ENCODE measurements at places on chromosomes 1 and 21.

DNA sequence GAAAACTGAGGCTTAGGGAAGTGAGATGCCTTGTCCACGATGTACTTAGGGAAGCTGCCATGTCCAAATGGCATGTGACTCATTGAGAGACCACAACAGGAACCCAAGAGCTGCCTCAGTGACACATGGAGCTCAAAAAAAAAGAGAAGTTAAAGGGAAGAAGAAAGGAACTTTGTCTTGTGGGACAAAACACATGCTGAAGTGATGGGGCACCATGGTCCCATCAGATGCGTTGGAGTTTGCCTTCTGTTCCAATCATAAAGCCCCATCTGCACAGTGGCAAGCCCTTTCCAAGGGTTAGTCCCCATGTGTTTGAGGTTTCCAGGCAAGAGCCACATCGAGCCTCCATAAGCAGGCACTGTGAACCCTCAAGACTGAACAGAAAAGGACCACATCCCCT lies 8.0 kb downstream of the MED8 start:
- DNase-seq: no peak

DNA sequence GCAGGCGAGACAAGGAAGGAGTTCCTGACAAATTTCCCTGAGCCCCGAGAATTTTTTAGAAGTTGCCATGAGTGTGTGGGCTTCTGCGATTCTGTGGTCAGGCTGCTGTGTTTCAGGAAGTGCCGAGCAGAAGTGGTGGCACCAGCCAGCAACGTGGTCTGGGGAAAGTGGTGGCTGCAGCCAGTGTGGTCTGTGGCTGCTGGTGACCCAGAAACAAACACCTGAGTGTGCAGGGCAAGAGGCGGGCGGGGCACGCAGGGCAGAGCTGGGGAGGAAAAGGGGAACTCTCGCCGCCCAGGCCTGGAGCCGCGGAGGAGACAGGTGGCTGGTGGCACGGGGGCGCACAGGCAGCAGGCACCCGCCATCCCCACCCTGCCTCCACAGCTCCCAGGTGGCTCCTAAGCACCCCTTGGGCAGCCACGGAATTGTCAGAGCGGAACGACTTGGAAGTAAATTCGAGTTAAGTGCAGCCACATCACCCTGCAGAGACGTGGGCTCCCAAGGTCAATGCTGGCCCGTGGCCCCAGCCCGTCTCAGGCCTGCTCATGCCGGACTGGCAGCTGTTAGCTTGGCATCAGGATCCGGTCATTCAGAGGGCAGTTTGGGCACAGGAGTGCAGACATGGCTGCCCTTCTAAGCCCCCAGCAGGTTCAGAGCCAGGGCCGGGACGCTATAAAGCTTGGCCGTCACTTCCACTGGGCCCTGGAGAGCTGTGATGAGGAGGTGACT lies 25.1 kb downstream of the PRDM16 start:
- no peak for DNase-seq

DNA sequence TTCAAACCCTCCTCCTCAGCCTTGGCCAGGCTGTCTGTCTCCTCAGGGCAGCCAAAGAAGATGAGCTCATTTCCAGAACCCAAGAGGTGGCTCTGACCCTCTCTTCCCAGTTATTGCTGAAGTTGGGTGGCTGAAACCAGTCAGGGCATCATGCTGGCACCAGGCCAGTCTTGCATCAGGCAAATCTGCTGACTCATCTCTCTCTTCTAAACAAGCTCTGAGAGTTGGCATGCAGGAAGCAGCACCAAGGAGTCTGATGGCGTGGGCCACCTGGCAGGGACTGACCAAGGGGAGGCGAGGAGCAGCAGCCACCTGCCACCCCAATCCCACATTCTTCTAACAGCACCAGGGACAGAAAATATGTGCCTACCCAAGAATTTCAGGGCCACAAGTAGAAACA lies 104.8 kb upstream of the ATP1A1 start:
- no peak for DNase-seq

GRCh38 chr21:45994759-45995685 lies 13.5 kb downstream of the COL6A1 start:
- no peak for DNase-seq

- no peak for DNase-seq
These were observed 8.1 kb upstream of the ACKR1 start for GRCh38 chr1:159196543-159196942.

DNA sequence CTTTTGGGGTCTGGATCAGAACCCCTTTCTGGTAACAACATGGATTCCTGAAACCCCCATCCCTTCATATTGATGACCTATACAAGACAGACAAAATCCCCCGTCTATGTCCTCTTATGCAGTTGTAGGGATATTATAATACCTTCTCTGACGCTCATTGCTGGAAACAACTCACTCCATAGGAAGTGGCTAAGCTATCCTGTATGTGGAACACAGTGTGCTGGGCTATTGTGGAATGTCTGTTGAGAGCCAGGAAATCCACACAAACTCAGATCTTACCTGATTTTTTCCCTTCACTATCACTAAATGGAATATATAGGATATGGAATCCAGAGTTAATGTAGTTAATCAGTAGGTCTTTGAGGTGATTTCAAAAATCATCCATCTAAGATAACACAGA lies 17.7 kb upstream of the PIK3R3 start:
- no peak for DNase-seq

DNA sequence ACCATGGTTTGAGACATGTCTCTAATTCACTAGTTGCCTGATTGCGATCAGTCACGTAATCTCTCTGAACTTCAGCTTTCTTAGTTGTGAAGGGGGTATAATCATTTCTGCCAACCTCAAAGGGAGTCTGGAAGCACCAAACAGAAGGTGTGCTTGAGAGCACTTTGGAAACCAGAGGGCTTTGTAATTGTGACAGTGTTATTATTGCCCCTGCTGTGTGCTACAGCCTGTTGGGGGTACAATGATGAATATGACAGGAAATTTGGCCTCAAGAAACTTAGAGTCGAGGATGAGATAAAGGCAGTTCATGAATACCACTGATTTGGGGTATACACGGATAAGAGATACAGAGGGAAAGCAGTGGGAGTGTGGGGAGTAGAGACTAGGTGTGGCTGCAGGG lies 150.2 kb upstream of the CD34 start:
- no peak for DNase-seq

DNA sequence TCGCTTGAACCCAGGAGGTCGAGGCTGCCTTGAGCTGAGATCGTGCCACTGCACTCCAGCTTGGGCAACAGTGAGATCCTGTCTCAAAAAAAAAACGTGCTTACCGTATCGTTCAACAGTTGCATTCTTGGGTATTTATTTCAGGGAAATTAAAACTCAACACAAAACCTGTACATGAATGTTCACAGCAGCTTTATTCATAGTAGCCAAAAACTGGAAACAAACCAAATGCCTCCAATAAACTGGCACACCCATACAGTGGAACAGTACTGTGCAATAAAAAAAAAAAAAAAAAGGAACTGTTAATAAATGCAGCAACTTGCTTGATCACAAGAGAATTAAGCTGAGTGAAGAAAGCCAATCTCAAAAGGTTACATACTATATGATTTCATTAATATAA lies 6.7 kb downstream of the KHDRBS1 start:
- DNase-seq: no peak

Measured in activated CD4-positive, alpha-beta T cell treated with anti-CD3 and anti-CD28 coated beads, Interleukin-2, amount 50 U/mL, for 4 hours (primary cell).